COLO829 (cell line): ENCODE measurements at places on chromosomes 2 and 18.

- peak; percentile 29 for DNase-seq
Measured at GRCh38 chr2:165203689-165204559, at the start of gene SCN3A. Gene SCN3A, minus strand, starts transcription at chr2:165204050. Its CDS starts 27,656 bp downstream, at chr2:165176394.

GRCh38 chr2:102235042-102235473 lies 48.2 kb downstream of the IL1RL2 start:
- DNase-seq = no peak

GRCh38 chr18:49691177-49691608 lies 122.1 kb downstream of the ACAA2 start:
- DNase-seq = no peak

DNA sequence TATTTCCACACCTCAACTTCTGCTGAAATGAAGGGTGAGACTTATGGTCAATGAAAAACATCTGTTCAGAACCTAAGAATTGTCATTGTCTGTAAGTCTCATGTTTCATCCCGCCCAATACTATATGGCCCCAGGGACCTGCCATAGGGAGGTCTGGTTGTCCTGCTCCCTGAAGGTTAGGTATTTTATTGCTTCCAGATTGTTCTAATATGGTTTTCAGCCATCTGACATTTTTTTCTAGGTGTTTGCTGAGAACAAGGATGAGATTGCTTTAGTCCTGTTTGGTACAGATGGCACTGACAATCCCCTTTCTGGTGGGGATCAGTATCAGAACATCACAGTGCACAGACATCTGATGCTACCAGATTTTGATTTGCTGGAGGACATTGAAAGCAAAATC lies 7.3 kb downstream of the XRCC5 start:
- DNase-seq = no peak

DNA sequence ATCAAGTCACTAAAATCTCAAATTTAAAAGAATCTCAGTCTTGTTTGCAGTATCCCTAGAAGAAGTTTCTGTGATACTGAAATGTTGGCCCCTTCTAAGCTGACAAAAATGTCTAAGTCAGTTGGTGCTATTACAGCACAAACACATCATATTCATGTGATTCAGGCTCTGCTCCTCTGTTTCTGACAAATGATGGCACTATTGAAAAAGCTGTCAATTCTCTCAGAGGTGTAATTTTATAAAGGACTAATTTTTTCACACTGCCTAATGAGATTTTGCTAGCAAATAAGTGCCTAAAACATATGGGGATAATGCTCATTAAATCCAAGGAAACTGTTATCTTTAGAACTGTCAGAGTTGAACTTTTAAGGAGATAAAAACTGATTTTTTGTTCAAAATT lies 445.9 kb downstream of the DSC3 start:
- no peak for DNase-seq

- no peak for DNase-seq
Measured at GRCh38 chr2:1652034-1652790, 92.1 kb downstream of the PXDN start.

GRCh38 chr2:217790195-217790594 lies 212.6 kb downstream of the TNS1 start:
- DNase-seq = no peak

GRCh38 chr18:5512176-5512575 lies 31.6 kb downstream of the EPB41L3 start:
- peak; percentile 20 for DNase-seq

GRCh38 chr2:182144776-182145165 lies 159.1 kb downstream of the PPP1R1C start:
- no peak for DNase-seq

DNA sequence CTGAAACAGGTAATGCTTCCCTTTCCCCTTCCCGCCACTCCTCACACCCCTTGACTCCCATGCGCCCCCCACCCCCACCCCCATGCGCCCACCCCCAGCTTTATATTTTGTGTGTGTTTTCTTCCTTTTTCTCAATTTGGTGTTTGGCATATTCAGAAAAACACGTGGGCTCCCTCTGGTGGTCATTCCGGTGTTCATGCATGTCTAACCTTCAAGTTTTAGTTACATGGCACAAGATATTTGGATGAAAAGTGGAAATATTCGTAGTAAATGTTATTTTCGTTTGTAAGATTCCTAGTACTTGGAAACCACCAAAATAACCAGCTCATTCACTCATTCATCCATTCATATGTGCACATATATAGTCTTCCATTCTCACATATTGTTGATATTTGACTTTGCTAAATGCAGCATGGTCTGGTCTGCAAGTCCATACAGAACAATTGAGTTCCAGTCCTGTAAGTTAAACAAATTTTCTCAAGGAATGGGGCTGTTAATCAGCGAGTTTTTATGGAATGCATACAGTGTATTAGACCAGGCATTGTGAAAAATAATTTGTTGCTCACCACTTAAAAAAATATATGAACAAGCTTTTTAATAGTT lies 143.6 kb upstream of the MAP3K20 start:
- DNase-seq = peak; percentile 18

GRCh38 chr2:121052521-121052920 lies 232.5 kb downstream of the TFCP2L1 start:
- no peak for DNase-seq

- DNase-seq = no peak
Measured at GRCh38 chr2:23916727-23917405, 10.1 kb downstream of the ATAD2B start.

GRCh38 chr2:127733816-127734537 lies 32.7 kb downstream of the SFT2D3 start:
- no peak for DNase-seq

GRCh38 chr2:197925204-197925603 lies 120.8 kb downstream of the PLCL1 start:
- no peak for DNase-seq

DNA sequence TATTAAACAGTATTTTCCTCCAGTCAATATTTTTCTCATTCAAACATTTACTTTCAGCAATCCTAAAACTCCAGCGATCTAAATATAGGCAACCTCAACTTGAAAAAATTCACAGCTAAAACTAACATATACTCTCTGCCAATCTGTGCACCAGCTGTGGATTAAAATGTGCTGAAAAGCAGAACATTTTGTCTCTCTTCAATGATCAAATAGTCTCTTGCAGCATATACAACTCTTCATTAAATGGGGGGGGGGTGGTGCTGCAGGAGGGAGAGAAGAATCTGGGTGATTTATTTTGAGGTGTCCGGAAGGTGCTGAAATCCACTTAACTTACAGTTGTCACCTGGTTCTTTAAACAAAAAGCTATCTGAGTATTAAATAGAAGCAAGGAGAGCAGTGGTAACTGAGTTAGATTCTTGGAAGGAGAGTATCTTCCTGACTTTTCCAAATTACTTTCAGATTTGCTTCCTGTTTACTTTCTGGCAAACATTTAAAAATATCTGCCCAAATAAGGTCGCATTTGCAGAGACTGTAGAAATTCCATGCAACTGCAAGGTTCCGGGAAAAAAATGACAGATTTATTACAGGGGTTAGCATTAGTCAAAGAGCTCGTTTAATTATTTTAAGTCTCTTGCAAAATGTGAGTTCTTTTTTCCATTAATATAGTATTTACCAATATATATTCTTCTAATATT lies 904.7 kb upstream of the ACVR2A start:
- no peak for DNase-seq

- DNase-seq = no peak
Measured at GRCh38 chr2:200302940-200303727, 3.4 kb upstream of the SPATS2L start.

GRCh38 chr2:209525331-209525730 lies 101.5 kb downstream of the MAP2 start:
- DNase-seq = no peak

DNA sequence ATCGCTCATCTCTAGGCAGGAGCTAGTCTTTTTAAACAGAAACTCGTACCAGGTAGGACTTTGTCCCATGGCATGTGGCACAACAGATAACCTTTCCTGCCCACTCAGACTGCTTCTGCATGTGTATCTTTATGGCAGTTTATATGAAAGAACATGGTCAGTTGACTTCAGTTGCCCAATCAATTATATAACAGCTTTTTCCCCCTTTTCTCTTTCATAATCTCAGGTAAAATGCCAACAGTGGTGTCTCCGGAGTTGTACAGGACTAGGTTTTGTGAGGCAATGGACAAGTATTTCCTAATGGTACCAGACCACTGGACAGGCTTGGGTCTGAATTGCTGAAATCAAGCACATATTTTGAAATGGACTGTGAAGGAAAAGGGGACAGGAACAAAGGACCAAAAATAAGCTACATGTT lies 51.6 kb upstream of the PTH2R start:
- no peak for DNase-seq

DNA sequence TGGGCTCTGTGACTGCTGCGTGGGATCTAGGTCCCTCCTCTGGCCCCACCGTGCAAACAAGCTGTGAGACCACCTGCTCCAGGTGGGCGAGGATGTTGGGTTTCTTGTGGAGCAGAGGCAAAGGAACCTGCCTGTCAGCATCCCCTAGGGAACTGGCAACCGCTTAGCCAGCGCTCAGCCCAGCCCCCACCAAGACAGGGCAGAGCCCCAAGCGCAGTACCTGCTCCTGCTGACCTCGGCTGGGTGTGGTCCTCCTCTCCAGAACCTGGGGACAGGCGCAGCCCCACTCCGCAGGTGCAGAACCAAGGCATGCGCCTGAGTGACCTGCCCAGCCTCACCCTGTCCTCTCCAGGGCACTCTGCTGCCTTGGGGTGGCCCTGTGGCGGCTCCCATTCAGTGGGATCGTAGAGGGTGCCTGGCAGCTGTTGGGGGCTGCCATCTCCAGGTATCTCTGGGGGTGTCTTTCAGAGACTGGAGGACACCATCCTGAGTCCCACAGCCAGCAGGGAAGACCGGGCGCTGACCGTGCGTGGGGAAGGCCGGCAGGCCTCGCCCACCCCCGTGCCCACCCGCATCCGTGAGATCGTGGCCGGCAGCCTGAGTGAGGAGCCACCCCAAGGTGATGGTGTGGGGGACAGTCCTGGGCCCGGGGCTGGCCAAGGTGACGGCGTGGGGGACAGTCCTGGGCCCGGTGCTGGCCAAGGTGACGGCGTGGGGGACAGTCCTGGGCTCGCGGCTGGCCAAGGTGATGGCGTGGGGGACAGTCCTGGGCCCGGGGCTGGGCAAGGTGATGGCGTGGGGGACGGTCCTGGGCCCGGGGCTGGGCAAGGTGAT lies 12.3 kb downstream of the CROCC2 start:
- no peak for DNase-seq

DNA sequence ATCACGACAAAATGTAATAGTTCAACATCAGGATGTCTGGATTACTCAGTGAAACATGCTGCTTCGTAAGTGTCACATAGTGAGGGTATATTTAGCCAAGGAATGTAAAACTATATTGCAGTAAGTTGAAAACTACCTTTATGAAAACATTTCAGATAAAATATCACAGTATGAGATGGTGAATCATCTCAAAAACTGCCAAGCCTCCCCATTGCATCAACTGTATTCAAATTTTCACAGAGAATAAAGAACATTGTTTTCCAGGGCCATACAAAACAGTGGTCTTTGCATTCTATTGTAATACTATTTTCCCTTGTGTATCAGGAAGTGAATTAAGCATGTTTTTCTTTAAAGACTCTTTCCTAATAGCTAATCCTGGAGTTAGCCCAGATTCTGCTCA lies 47.6 kb upstream of the MSTN start:
- DNase-seq = no peak

GRCh38 chr2:150531591-150531990 lies 44.1 kb upstream of the RND3 start:
- DNase-seq = no peak

GRCh38 chr2:238228700-238229099 lies 11.1 kb downstream of the HES6 start:
- peak; percentile 30 for DNase-seq

GRCh38 chr2:214730800-214731407 lies 78.6 kb downstream of the BARD1 start:
- no peak for DNase-seq

- no peak for DNase-seq
Measured at GRCh38 chr2:63926815-63927214, 85.1 kb downstream of the UGP2 start.

DNA sequence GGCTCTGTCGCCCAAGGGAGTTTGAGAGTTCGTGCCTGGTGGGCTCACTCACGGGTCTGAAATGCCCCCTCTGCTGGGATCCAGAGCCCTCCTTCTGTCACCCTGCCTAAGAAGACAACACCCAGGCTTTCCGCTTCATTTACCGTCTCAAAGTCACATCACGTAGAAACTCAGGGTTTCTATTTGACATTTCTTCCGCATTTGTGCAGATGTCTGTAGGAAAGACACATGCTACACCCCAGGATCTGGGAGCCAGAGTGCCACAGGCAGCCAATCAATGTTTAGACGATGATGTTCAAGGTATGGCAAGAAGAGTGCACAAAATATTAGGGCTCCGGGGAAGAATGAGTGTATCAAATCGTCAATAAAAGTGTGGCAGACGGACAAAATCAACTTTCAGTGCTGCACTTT lies 24.4 kb upstream of the ACKR3 start:
- DNase-seq = no peak

GRCh38 chr2:239911641-239912071 lies 113.5 kb downstream of the NDUFA10 start:
- DNase-seq = no peak
